ENCODE measurements at places on chromosomes 16 and 17.

DNA sequence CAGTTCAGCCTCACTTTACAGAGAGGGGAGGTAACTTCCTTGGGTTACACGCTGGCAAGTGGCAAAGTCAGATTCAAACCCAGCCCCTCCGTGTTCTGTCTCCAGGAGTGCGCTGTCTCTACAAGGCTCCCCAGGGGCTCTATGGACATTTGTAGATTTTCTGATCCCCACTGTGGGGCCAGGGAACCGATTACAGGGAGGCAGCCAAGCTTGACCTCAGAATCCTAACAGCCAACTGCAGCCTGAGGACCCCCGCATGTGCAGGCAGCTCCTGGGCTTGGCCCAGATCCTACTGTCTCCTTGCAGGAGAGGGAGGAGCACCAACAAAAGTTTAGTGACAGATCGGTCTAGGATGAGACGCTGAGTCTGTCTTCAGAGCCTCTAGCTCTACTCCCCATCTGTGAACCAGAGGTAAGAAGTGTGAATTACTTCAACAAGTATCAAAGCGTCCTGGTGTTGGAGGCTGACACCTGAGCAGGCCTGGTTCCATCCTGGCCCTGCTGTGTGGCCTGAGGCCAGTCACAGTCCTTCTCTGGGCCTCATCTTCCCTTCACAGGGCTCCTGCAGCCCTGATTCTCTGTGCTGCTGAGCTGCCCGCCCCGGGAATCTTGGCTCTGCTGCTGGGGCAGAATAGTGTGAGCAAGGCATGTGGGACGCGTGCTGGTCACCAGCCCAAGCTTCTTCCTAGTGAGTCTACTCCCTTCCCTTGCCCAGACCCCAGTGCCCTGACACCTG, 9.2 kb upstream of the NATD1 start:
- DNase-seq = no peak

DNA sequence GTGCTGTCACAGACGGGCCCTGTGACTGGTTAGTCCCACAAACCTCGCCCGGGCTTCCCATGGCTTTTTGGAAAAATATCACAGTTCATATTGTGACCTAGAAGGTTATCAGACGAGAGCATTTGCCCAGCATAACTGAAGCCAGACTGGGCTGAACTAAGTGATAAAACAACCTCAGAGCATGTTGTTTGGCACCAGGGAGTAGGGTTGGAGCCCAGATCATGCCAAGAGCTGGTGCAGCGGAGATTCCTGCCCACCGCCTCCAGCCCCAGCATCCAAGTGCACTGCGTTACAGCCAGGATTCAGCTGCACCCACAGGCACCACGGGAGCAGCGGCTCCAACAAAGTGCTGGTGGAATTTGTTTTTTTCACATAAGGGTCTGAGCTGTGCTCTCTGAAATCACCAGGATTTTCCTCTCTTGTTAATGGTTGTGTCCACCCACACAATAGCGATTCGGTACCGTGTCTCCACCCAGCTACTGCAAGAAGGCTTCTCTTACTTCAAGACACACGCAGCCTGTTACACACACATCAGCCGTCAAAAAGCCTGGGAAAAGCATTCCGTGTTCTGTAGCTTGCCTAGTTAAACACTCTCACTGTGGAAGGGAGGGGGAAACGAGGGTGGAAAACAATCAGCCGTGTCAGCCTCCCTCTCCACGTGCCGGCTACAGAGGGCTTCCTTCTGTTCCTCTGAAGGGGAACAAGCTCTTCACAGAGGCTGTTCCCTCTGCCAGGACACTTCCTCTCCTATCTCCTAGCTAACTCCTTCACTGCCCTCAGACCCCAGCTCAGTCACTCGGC, 273.8 kb downstream of the C16orf95 start:
- no peak for DNase-seq

DNA sequence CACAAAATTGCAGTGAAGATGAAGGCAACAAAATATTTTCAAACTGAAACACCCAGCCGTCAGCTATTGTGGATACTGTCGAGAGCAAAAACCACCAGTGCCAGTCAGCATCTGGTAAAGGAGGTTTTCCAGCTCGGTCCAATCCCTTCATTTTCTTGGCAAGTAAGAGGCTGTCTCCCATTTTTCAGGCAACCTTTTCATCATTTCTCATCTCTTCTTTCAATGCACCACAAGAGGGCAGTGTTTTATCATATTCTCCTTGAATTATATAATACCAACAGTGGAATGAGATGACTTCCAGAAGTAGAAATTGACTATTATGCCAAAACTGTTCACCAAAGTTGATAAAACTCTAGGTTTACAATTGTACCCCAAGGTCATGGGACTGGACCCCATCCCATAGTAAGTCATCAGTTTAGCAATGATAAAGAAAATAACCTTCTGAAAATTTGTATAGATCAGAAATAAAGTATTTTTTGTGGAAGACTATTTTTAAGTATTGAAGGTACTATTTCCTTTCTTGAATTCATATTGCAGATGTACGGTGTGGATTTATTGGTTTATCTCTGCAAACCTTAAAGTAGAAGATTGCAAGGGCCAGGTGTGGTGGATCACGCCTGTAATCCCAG, 16.8 kb downstream of the NQO1 start:
- no peak for DNase-seq

DNA sequence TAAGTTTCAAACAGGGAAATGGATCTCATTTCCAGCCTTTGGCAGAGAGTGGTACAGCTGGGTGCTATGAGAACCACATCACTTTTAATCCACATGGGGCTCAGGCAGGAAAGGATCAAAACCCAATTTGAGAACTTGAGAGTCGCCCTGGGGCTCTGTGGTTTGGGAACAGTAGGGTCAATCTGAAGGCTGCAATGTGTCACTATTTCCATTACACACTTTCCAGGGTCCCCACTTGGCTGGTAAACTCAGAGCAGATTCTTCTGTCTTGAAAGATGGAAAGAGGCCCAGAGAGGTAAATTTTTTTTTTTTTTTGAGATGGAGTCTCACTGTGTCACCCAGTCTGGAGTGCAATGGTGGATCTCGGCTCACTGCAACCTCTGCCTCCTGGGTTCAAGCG, 6.7 kb upstream of the HIGD1B start:
- no peak for DNase-seq

GRCh38 chr17:46733837-46734475, 84.5 kb downstream of the WNT3 start:
- DNase-seq = no peak

GRCh38 chr16:56143666-56144065, 47.6 kb upstream of the GNAO1 start:
- no peak for DNase-seq

DNA sequence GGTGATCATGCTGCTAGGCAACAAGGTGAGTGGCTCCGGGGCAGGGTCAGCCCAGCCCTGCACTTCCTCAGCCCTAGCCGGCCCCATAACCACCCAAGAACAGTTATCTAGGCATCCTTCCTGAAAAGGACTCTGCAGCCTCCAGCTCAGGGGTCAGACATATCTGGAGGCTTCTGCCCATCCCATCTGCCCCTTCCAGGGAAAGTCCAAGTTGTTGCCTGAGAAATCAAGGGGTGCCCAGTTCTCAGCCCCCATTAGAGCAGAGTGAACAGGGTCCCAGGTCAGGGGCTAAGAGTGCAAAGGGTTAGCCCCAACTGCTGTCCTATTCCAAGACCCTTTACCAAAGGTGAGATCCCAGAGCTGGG, 4.1 kb upstream of the NHERF1 start:
- no peak for DNase-seq

- no peak for DNase-seq
These were observed 43.3 kb upstream of the CBFA2T3 start for GRCh38 chr16:89020068-89020924.

DNA sequence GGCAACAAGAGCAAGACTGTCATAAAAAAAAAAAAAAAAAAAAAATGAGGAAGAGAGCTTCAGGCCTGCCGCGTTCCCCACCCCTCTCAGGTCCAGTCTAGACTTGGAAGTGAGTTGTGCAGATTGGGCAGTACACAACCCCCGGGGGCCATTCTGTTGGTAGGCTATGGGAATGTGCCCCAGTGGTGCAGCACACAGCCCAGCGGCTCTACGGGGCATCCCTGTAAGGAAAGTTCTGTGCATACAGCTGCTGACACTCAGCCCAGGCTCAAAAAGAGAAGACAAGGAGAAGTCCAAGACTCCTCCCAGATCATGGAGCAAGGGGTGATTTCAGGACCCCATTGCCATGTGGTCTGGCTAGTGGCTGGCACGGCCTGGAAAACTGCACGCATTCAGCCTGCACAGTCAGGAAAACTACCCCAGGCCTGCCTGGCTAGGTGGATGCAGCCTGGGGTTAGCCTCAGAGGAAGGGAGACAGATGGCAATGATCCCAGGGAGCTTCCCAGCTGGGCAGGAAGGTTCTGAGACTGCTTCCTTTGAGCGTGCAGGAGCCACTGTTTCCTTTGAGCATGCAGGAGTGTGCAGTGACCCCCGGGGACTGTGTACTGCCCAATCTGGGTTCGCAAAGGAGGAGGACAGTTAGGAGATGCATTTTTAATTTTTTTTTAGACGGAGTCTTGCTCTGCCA, 44.8 kb downstream of the PECAM1 start:
- no peak for DNase-seq

DNA sequence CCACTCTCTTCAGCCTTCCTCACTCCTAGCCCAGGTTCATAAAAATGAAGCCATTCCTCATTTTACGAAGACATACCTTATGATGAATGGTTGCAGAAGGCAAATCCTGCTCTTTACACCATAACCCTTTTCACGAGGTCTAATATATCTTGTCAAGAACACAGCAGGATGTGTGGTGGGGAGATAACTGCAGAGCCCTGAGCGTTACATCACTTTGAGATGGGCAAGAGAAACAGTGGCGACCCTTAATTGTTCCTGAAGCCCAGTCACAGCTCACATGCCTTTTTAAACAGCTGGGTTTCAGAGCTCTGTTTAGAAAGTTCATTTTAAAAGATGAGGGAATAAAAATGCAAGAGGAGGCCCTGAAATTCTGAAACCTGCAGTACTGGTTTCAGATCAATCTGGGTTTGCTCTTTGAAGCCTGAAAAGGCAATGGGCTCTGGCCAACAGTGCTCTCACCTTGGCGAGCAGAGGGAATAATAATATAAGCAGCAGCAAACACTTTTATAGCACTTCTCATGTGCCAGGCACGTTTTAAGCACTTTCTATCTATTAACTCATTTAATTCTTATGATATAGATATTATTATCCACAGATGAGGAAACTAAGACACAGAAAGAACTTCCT, 2.9 kb downstream of the FAM117A start:
- no peak for DNase-seq

DNA sequence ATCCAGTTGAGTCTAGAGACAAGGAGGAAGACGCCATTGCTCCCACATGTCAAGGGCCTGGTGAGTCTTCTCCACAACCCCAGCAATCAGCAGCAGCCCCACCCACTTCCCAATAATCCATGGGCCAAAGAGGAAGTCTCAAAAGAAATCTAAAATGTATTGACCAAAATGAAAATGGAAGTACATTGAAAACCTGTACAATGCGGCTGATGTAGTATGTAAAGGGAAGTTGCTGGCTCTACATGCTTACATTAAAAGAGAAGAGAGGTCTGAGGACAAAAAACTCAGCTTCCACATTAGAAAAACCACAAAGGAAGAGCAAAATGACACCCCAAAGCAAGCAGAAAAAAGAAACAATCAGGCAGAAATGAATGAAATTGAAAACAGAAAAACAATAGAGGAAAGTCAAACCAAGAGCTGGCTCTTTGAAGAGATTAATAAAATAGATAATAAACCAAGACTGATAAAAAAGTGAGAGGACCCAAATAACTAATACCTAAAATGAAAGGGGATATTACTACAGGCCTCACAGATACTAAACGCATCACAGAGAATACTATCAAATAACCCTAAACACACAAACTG, 100.6 kb upstream of the METRNL start:
- no peak for DNase-seq

DNA sequence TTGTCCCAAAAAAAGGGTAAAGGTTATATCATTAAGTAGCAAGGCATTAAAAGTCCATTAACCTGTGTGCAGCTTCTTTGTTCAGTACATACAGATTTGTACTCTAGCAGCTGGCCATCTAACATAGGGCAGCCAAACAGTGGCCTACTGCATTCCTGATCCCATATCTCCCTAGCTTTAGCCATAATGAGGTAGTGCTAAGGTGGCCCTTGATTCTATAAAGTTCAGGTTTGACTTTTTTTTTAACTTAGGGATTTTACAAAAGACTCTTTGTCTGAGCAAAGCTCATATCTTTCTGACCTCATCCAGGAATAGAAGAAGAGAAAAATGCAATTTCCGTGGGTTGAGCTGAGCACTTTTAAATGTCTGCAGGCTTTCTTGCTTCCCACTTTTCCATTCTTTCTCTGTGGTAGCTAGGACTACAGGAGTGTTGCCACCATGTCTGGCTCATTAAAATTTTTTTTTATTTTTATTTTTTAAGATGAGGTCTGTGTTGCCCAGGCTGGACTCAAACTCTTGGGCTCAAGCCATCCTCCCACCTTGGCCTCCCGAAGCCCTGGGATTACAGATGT, 19.5 kb upstream of the CDC6 start:
- DNase-seq = no peak

DNA sequence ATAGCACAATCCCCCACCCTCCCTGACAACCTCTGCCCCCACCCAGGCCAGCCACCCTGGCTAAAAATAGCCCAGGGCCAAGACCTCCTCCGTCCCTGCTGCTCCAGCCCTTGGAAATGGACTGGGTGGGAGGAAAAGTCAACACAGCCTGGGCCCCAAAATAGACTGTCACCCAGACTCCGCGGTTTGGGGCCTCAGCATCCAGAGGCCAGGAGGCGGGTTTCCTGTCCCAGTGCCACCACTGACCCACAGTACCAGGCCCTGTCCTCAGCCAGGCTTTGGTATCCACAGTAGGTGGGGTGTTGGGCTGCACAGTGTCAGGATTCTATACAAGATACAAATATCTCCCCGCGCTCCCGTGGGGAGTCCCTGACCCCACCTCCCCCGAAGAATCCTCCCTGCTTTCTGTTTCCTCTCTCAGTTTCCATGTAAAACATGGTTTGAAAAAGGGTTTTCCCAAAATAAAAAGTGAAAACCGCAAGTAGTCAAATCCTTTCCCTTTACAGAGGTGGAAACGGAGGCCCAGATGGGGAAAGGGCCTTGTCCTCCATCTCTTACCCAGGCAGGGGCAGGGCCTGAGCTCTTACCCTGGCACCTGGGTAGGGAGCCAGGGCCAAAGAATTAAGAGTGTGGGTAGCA, 20.1 kb downstream of the CPNE2 start:
- no peak for DNase-seq

GRCh38 chr16:62967611-62968010, 931.4 kb upstream of the CDH8 start:
- DNase-seq = no peak

GRCh38 chr16:56192635-56192945, 1.3 kb downstream of the GNAO1 start:
- DNase-seq = no peak

DNA sequence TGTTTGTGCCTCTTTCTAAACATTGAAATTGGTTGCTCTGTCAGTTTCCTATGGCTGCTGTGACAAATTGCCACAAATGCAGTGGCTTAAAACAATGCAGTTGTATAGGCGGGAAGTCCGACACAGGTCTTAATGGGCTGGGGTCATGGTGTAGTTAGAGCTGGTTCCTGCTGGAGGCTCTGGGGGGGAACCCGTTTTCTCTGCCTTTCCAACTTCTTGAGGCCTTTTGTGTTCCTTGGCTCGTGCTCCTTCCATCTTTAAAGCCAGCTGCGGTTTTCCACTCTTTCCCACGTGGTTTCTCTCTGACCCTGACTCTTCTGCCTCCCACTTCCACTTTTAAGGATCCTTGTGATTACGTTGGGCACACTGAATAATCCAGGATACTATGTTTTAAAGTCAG, 12.5 kb downstream of the EPN2 start:
- no peak for DNase-seq

Data from stimulated activated CD8-positive, alpha-beta memory T cell treated with anti-CD3 and anti-CD28 coated beads, Interleukin-15, amount 100 ng/mL, for 4 hours (primary cell).